ENCODE measurements at places on chromosomes 11 and 22.

- DNase-seq = peak; percentile 6
These were observed 620.4 kb downstream of the BRD1 start for GRCh38 chr22:49207008-49208003.

GRCh38 chr11:125293596-125293995 is 129.0 kb downstream of the PKNOX2 start:
- DNase-seq = no peak

GRCh38 chr11:90343673-90344072 is 120.8 kb upstream of the CHORDC1 start:
- DNase-seq = no peak

DNA sequence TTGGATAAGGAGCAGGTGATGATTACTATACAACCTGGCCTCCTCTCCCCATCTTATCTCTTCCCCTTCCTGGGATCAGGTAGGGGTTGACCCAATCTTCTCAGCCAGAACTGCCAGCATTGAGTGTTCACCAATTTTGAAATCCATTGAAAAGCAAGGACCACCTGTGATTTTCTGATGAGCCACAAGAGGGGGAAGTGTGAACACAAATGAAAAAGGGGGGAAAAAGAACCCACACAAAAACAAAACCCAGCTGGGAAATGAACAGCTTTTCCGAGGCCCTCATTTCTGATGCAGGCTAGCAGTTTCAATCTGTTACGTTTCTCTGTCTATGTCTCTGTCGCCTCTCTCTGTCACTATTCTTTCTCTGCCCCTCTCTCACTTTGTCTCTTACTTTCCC is 161.9 kb downstream of the INSC start:
- DNase-seq = no peak

- no peak for DNase-seq
These were observed 28.0 kb downstream of the KCNQ1OT1 start for GRCh38 chr11:2671748-2672147.

DNA sequence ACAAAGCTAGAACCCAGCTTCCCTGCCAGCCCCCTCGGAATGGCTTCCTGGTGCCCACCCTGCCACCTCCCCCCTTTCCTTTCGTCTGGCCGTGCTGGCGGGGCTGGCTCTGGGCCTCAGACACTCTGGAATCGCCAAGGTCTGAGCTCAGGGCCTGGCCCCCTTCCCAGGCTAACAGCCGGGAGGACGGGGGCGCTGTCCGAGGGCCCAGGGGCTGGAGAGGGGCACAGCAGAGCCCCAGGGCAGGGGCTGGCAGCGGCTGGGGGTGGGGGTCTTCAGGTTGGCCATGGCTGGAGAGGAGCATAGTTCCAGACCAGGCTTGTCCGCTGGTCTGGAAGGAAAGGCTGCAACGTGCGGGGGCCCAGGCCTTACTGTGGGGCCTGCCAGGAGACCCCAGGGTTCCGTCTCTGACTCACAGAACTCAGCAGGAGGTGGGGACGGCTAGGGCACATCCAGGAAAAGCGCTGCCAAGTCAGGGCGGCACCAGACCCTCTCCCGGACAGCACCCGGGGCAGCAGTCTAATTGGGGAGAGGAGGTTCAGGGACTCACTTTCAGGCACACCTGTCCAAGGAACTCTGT is 861 bp upstream of the LTBP3 start:
- no peak for DNase-seq

GRCh38 chr22:16937811-16938210 is 70.2 kb downstream of the GAB4 start:
- no peak for DNase-seq

GRCh38 chr22:49010901-49011300 is 816.8 kb downstream of the BRD1 start:
- peak; percentile 12 for DNase-seq

GRCh38 chr11:106695506-106695905 is 322.8 kb downstream of the GUCY1A2 start:
- DNase-seq = no peak

GRCh38 chr11:25961539-25961938 is 370.4 kb upstream of the ANO3 start:
- no peak for DNase-seq

DNA sequence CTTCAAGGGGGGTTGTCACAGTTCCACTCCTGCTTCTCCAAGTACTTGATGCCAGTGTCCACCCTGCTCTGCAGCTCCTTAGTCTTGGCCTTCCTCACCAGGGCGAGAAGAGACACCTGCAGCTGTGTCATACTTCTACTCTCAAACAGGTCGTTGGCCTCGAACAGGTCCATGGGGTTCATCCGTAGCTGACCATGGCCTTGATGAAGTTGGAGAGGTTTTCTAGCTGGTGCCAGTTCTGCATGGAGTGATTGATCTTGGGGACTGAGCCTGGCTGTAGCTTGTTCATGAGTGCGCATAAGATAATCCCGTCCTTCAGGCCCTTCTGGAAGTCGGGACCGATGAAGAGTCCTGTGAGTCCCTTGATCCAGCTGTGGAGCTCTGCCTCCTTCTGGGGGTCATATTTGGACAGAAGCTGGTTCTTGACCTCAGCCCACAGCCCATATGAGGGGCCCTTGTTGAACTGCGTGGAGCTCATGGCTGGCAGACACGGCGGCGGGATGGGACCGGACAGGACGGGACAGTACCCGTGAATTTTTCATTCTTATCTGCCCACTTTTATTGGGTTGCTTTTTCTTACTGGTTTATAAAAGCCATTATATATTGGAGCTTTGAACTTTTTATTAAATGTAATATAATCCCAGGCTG is 33.4 kb upstream of the HORMAD2 start:
- DNase-seq = peak; percentile 32

DNA sequence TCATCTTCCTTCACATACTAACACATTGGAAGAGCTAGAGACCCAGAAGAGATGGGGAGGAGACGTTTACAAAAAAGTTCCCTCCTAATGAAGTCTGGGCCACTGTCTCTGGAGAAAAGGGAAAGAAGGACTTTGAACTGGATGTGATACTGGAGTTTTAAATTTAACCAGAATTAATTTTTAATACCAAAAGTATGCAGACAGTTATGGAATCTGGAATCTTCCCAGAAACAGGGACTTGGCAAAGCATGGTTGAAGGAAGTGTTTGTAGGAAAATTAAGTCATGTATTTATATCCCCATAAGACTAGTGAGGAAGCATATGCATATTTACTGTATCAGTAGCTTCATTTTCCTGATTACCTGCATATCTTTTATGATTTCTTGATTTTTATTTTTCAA is 215.5 kb downstream of the TTC28 start:
- no peak for DNase-seq

- no peak for DNase-seq
These were observed at the start of gene THRSP for GRCh38 chr11:78063440-78064181. Gene THRSP (plus strand): TSS chr11:78063861. CDS start chr11:78063882, 21 bp downstream.

- no peak for DNase-seq
These were observed 1.9 kb upstream of the LTBP3 start for GRCh38 chr11:65559951-65560537.

DNA sequence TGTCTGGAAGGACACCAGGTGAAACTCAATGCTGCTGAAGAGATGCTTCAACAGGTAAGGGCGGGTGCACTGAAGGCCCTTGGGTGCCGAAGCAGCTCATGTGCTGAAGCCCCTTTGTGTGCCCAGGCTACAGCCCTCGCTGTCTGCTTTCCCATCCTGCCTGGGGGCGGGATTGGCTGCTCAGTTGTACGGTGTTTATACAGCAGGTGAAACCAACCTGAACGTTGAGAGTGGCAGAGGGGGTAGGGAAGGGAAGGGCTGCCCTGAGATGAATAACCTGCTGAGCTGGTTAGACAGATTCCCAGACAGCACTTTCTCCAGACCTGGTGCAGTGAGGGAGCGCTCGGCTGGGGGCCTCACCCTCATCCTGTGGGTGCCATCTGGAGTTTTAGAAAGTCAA is 75.7 kb downstream of the CYB5R2 start:
- DNase-seq = no peak

GRCh38 chr11:44203270-44204043 is 106.5 kb downstream of the ALX4 start:
- DNase-seq = no peak

GRCh38 chr22:36544107-36544620 is 15.2 kb upstream of the EIF3D start:
- DNase-seq = no peak

- DNase-seq = peak; percentile 53
These were observed 55.0 kb upstream of the ANO3 start for GRCh38 chr11:26276798-26277424.

DNA sequence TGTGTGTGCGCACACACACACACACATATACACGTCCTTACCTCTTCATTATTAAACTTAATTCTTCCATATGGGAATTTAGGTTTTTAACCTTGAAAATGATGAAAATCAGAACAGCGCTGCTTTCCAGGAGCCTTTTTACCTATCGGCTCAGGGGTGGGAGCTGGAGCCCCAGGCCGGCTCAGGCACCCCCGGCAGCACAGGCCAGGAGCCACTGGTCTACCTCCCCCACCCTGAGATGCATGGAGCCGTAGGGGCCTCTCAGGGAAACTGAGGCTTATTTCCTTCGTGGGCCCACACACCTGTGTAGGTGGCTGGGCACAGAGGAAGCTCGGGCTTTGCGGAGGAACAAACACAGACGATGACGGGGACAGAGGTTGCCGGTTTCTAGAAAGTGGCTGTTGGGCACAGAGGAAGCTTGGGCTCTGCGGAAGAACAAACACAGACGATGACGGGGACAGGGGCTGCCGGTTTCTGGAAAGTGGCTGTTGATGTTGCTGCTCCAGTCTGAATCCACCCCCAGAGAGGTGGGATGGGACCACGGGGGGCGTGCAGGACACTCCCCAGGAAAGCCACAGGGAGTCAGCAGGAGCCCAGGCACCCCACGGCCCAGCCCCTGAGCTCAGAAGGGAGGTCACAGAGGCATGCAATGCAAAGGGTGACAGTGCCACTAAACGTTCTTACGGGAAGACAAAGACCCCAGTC is 149.4 kb downstream of the BRD1 start:
- DNase-seq = peak; percentile 40

GRCh38 chr11:25766332-25767015 is 565.5 kb upstream of the ANO3 start:
- no peak for DNase-seq

GRCh38 chr11:2975594-2975993 is 16.5 kb downstream of the NAP1L4 start:
- DNase-seq = no peak

DNA sequence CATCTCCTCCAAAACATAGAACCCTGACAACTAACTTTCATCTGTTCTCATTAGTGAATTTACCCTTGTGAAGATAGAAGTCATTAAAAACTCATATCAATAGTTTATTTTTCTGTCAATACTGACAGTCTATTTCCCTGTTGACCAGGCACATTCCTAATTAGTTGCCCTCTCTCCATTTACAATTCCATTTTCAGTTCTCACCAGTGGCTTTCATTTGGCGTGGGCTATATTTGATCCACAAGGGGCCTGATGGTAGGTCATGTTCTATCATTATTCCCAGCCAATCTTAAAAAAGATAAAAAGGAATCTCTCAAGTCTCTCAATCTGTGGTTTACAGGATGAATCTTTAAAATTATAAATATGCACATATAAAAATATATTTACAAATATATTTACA is 3.9 kb upstream of the AKIP1 start:
- no peak for DNase-seq

DNA sequence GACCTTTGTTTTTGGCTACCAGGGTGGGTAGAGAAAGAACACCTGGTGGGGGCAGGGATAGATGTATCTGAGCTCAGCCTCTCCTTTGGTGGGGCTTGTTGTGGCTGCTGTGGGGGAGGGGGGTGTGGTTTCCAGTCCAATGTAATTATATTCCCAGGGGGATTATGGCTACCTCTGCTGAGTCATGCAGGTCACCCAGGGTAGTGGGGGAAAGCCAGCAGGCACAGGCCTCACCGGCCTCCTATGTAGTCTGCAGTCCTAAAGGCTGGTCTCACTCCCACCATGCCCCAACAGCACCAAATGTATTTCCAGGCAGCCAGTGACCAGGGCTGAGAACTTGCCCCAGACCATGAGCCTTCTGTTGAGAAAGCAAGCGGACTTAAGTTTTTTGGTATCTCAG is 119.6 kb downstream of the DYNC2H1 start:
- DNase-seq = no peak

- no peak for DNase-seq
These were observed 491.9 kb downstream of the OPCML start for GRCh38 chr11:133040289-133040900.

DNA sequence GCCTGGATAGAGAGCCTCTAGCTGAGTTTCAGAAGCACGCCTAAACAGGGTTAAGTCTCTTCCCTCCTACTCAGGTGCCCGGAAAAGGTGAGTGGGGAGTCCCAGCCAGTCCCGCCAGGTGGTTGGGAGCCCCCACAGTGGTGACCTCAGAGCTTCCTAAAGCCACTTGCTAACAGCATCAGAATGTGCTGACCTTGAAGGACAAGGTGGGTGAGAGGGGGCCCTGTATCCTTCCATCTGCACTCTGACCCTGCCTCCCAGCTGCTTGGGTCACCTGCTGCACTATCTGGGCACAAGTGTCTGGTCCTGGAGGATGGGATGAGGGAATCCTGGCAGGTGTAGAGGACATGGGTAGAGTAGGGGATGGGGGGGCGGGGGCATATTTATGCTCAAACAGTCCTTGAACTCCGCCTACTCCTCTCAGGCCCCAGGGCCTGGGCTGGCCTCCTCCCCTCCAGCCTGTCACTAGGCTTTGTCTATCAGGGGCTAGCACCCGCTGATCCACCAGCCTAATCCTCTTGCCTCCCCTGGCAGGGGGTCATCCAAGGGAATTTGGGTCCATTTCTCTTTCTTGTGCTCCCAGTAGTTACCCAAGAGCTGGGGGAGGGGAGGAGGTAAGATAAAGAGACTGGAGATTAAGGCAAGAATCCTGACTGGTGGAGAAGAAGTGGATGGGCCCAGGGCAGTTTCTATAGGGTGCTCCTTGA is 3.4 kb downstream of the USP2 start:
- peak; percentile 44 for DNase-seq
